Esophagus (tissue), 2 donors: ENCODE measurements at places on chromosomes 6 and 20. TPM values are rescaled to one million over a fixed set of nuclear protein-coding genes. Genes with fewer than 3 reads are reported as not detected.

The PKHD1 gene
- polyA plus RNA-seq: 0.01 TPM

The MOG gene
- not detected for polyA plus RNA-seq

The CLIC1 gene
- polyA plus RNA-seq: 258 TPM

The NKX2-2 gene
- not detected for polyA plus RNA-seq

The MYBL2 gene
- 11.6 TPM for polyA plus RNA-seq

The ZNF184 gene
- polyA plus RNA-seq: 1.6 TPM

The FNDC11 gene
- 0.07 TPM for polyA plus RNA-seq

The FOXQ1 gene
- 7.8 TPM for polyA plus RNA-seq

The DAAM2 gene
- 10.7 TPM for polyA plus RNA-seq

The SUPT3H gene
- 2.8 TPM for polyA plus RNA-seq

The DNAH8 gene
- polyA plus RNA-seq: under 0.01 TPM

The PI16 gene
- polyA plus RNA-seq: 2.7 TPM

The DDRGK1 gene
- polyA plus RNA-seq: 24.0 TPM

The KCNB1 gene
- polyA plus RNA-seq: 0.49 TPM

The RREB1 gene
- 13.0 TPM for polyA plus RNA-seq

The GDAP1L1 gene
- polyA plus RNA-seq: not detected

The MAS1 gene
- not detected for polyA plus RNA-seq

The GNAS-AS1 gene
- 0.49 TPM for polyA plus RNA-seq

The TTLL9 gene
- 0.14 TPM for polyA plus RNA-seq

The SCAF8 gene
- polyA plus RNA-seq: 10.2 TPM

The GSTA1 gene
- 2.4 TPM for polyA plus RNA-seq

The CLIC5 gene
- 0.25 TPM for polyA plus RNA-seq

The CASS4 gene
- polyA plus RNA-seq: 0.22 TPM

The FUCA2 gene
- 10.1 TPM for polyA plus RNA-seq

The FAM83D gene
- polyA plus RNA-seq: 62.0 TPM

The HLA-DOA gene
- polyA plus RNA-seq: 0.49 TPM

The ORC3 gene
- 8.5 TPM for polyA plus RNA-seq

The ASIP gene
- not detected for polyA plus RNA-seq

The HLA-DQA1 gene
- polyA plus RNA-seq: 2.8 TPM

The LY86 gene
- polyA plus RNA-seq: 0.51 TPM

The LMBRD1 gene
- polyA plus RNA-seq: 28.0 TPM

The SIRPD gene
- not detected for polyA plus RNA-seq

The CDYL gene
- 9.0 TPM for polyA plus RNA-seq

The TREM2 gene
- 0.84 TPM for polyA plus RNA-seq

The SLC22A2 gene
- not detected for polyA plus RNA-seq

The TREML2 gene
- polyA plus RNA-seq: not detected

The EDN3 gene
- polyA plus RNA-seq: 23.6 TPM

The MEI4 gene
- not detected for polyA plus RNA-seq

The PACRG gene
- polyA plus RNA-seq: 0.39 TPM

The APCDD1L gene
- 0.09 TPM for polyA plus RNA-seq

The ME1 gene
- 19.2 TPM for polyA plus RNA-seq

The DDO gene
- polyA plus RNA-seq: 0.28 TPM

The CST4 gene
- polyA plus RNA-seq: not detected

The HMGA1 gene
- 211 TPM for polyA plus RNA-seq

The FAXC gene
- 4.8 TPM for polyA plus RNA-seq

The C6orf58 gene
- polyA plus RNA-seq: not detected

The SYNDIG1 gene
- polyA plus RNA-seq: not detected

The C6orf15 gene
- not detected for polyA plus RNA-seq

The BCAS1 gene
- polyA plus RNA-seq: 4.7 TPM

The RBPJL gene
- polyA plus RNA-seq: 0.04 TPM

The LHFPL5 gene
- not detected for polyA plus RNA-seq

The VSTM2L gene
- 0.57 TPM for polyA plus RNA-seq

The UTRN gene
- 9.3 TPM for polyA plus RNA-seq

The RSPO4 gene
- 0.06 TPM for polyA plus RNA-seq

The ZSCAN23 gene
- 0.28 TPM for polyA plus RNA-seq

The EBF4 gene
- polyA plus RNA-seq: 7.0 TPM

The TMEM170B gene
- polyA plus RNA-seq: 0.41 TPM

The OR2H2 gene
- polyA plus RNA-seq: not detected

The SLC35D3 gene
- polyA plus RNA-seq: 0.02 TPM

The GTSF1L gene
- polyA plus RNA-seq: not detected
